Upper lobe of left lung (tissue), 6 donors: ENCODE measurements at places on chromosomes 5 and 9. TPM values are rescaled to one million over a fixed set of nuclear protein-coding genes. Genes with fewer than 3 reads are reported as not detected.

The DPP7 gene
- total RNA-seq: 248 TPM

The DEPDC1B gene
- 0.72 TPM for total RNA-seq

The NRARP gene
- 6.1 TPM for total RNA-seq

The NTNG2 gene
- total RNA-seq: 6.1 TPM

The ADGRD2 gene
- total RNA-seq: not detected

The PLAC8L1 gene
- not detected for total RNA-seq

The CDH10 gene
- total RNA-seq: not detected

The NCS1 gene
- 2.7 TPM for total RNA-seq

The PCDHB11 gene
- total RNA-seq: 2.1 TPM

The CD14 gene
- 27.3 TPM for total RNA-seq
